Mesothelial cell of epicardium (in vitro differentiated cells): ENCODE measurements at places on chromosomes 1 and 21.
A peak's percentile ranks its signal among the peaks of the same experiment; 100 is the strongest.

GRCh38 chr1:204260601-204261197, 46.9 kb upstream of the GOLT1A start:
- H3K4me1 ChIP-seq: peaks cover 14% of the 10 kb centered on the region
- peaks cover 20% of the 10 kb centered on the region for H3K36me3 ChIP-seq
- no peaks in the 10 kb centered on the region for H3K27me3 ChIP-seq
- no peak overlapping the region for H3K27ac ChIP-seq

- peaks cover 7% of the 10 kb centered on the region for H3K4me1 ChIP-seq
- H3K4me3 ChIP-seq: no peak overlapping the region
- H3K36me3 ChIP-seq: no peaks in the 10 kb centered on the region
- H3K27me3 ChIP-seq: no peaks in the 10 kb centered on the region
- no peak overlapping the region for H3K27ac ChIP-seq
Measured at GRCh38 chr1:74693473-74693872, 19.9 kb upstream of the ERICH3 start.

DNA sequence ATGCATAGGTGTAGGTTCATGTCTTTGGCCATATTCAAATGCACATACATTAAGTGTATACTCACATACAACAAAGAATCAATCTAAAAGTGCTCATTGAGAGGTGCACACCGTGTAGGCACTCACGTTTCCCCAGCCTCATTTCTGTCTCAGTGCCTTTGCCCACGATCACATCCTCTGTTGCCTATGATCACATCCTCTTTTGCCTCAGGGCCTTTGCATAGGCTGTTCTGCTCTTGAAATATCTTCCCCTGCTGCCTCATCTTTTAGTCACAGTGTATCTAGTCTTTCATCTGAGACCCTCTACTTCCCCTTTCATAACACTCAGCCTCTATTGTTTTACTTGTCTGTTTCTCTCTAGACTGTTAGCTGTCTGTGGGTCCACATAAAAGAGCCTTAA, 69.3 kb downstream of the FOXD2 start:
- no peak overlapping the region for H3K4me3 ChIP-seq
- no peaks in the 10 kb centered on the region for H3K36me3 ChIP-seq
- peaks cover 76% of the 10 kb centered on the region for H3K27me3 ChIP-seq
- H3K4me1 ChIP-seq: peaks cover 30% of the 10 kb centered on the region
- no peak overlapping the region for H3K27ac ChIP-seq

DNA sequence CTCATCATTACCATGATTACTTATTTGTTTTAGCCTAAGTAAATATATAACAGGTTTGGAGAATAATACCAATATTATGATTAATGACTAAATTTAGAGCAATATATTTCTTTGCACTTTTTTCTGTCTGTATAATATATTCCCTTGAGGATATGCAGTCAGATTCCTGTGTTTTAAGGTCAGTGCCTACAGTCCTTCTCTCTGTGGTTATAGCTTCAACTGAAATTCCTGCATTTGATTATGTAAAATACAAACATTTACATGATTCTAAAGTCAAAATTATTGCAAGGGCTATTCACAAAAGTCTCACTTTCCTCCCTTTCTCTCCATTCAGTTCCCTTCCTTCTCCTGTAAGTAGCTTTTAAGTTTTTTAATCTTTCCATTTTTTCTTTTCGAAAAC, 142.9 kb upstream of the COL6A1 start:
- no peak overlapping the region for H3K27ac ChIP-seq
- no peaks in the 10 kb centered on the region for H3K27me3 ChIP-seq
- peaks cover 3% of the 10 kb centered on the region for H3K4me1 ChIP-seq
- peaks cover 6% of the 10 kb centered on the region for H3K36me3 ChIP-seq
- DNase-seq: no peak
- no peak overlapping the region for H3K4me3 ChIP-seq

DNA sequence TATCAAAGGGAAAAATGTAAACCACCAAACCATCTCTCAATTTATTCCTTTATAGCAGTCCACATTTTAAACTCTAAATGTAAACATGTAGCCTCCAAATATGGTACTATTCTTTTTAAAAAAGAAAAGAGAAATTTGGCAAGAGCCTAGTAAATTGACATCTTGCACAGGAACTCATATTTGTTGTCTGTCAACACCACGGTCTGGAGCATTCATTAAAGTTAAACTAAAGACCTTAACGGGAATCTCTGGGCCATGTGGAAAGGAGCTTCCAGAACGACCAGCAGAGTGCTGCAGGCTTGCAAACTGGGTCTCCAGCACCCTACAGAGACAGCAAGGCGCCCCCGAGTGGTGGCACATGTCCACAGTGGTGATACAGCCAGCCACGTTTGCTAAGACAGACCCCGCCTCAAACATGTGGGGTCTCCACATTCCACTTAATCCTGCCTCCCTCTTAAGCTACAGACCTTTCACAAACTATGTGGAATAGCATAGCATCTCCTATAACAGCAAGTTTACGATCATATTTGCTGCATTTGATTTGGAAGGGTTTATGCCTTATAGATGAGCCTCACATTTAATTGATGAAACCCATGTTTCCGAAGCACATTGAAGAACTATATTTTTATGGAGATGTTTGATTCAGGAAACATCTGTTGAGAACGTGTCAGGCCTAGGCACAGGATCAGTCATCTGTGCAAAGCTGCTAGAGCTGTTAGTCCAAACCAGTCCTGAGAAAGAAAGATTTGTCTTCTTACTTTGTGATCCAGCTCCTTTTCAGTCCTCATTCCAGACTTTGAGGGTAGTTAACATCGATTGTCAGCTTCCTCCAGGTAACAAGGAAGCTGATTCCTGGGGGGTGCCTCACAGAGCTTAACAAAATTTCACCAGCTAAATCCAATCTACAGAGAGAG, 96.4 kb upstream of the BACE2 start:
- H3K4me3 ChIP-seq: no peak overlapping the region
- H3K27me3 ChIP-seq: peaks cover 30% of the 10 kb centered on the region
- peaks cover 8% of the 10 kb centered on the region for H3K4me1 ChIP-seq

- peaks cover 15% of the 10 kb centered on the region for H3K4me1 ChIP-seq
- no peaks in the 10 kb centered on the region for H3K27me3 ChIP-seq
- H3K27ac ChIP-seq: no peak overlapping the region
- no peak overlapping the region for H3K4me3 ChIP-seq
- no peak for DNase-seq
- peaks cover 1% of the 10 kb centered on the region for H3K36me3 ChIP-seq
Measured at GRCh38 chr1:54053745-54054437, 483 bp downstream of the TCEANC2 start.

- peaks cover 15% of the 10 kb centered on the region for H3K4me1 ChIP-seq
- DNase-seq: no peak
- no peaks in the 10 kb centered on the region for H3K36me3 ChIP-seq
- no peak overlapping the region for H3K4me3 ChIP-seq
- H3K27ac ChIP-seq: no peak overlapping the region
- H3K27me3 ChIP-seq: peaks cover 77% of the 10 kb centered on the region
Measured at GRCh38 chr1:26361605-26362122, 7.7 kb upstream of the CRYBG2 start.

- DNase-seq: no peak
- H3K4me1 ChIP-seq: peaks cover 2% of the 10 kb centered on the region
- no peak overlapping the region for H3K27ac ChIP-seq
- no peak overlapping the region for H3K4me3 ChIP-seq
Measured at GRCh38 chr1:74703386-74704182, 29.3 kb downstream of the CRYZ start.

GRCh38 chr1:179881642-179882252, 338 bp upstream of the TOR1AIP1 start:
- H3K27ac ChIP-seq: peak overlapping the region; percentile 100
- H3K4me3 ChIP-seq: peak overlapping the region; percentile 91
- H3K36me3 ChIP-seq: peaks cover 8% of the 10 kb centered on the region
- DNase-seq: no peak
- peaks cover 36% of the 10 kb centered on the region for H3K4me1 ChIP-seq
- H3K27me3 ChIP-seq: no peaks in the 10 kb centered on the region

GRCh38 chr1:165753934-165754333, 14.7 kb downstream of the TMCO1 start:
- H3K27ac ChIP-seq: no peak overlapping the region
- DNase-seq: no peak
- H3K27me3 ChIP-seq: no peaks in the 10 kb centered on the region
- H3K4me1 ChIP-seq: no peaks in the 10 kb centered on the region
- H3K4me3 ChIP-seq: no peak overlapping the region

GRCh38 chr1:93081716-93082115, 2.6 kb downstream of the MTF2 start:
- H3K4me3 ChIP-seq: peak overlapping the region; percentile 97
- H3K27me3 ChIP-seq: no peaks in the 10 kb centered on the region
- peaks cover 23% of the 10 kb centered on the region for H3K4me1 ChIP-seq
- peaks cover 33% of the 10 kb centered on the region for H3K36me3 ChIP-seq

DNA sequence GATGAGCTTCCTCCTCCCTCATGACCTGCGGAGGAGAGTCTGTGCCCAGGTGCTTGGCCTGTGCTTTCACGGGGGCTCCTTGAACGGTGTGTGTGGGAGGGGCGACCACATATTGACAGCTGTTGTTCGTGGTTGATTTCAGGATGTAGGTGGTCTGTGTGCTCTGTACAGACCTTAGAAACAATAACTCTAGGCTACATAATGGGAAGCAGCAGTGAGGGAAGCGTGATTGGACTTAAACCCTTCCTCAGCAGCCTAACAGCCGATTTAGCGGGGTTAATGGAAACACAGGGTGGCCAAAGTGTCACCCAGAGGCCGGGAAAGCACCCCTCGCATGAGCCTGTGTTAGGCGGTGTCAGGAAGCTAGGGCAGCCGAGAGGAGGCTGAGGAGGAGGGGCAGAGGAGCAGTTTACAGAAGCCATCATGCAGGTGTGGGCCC, 56.0 kb downstream of the TBCE start:
- H3K27ac ChIP-seq: no peak overlapping the region
- H3K4me3 ChIP-seq: no peak overlapping the region
- peaks cover 6% of the 10 kb centered on the region for H3K4me1 ChIP-seq
- no peak for DNase-seq

GRCh38 chr1:162256287-162256686, 120.4 kb downstream of the SPATA46 start:
- H3K36me3 ChIP-seq: no peaks in the 10 kb centered on the region
- H3K27ac ChIP-seq: no peak overlapping the region
- no peak overlapping the region for H3K4me3 ChIP-seq
- no peak for DNase-seq

GRCh38 chr1:158005224-158005623, 11.8 kb downstream of the KIRREL1 start:
- H3K4me3 ChIP-seq: no peak overlapping the region
- peaks cover 3% of the 10 kb centered on the region for H3K36me3 ChIP-seq
- peaks cover 97% of the 10 kb centered on the region for H3K4me1 ChIP-seq
- H3K27me3 ChIP-seq: no peaks in the 10 kb centered on the region
- peak overlapping the region; percentile 78 for H3K27ac ChIP-seq

GRCh38 chr1:22745669-22746585, 35.3 kb downstream of the EPHB2 start:
- H3K4me1 ChIP-seq: peaks cover 30% of the 10 kb centered on the region
- H3K27ac ChIP-seq: no peak overlapping the region
- H3K4me3 ChIP-seq: no peak overlapping the region
- no peaks in the 10 kb centered on the region for H3K27me3 ChIP-seq

DNA sequence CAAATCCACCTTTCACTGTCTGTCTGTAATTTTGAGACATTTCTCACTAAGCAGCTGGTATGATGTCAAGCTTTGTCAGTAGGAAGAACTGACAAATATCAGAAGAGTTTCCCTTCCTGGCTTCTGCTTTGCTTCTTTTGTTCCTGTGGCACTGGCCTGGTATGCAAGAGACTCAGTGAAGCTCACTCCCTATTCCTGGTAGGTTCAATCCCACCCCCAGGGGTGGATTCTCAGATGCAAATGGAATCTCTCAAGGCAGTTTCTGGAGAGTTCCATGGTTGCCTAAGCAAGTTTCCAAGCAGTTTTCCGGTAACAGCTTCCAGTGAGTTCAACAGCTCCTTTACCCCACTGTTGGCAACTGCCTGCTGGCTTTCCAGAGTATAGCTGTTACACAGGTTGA, 683.4 kb downstream of the PTPRC start:
- H3K4me1 ChIP-seq: no peaks in the 10 kb centered on the region
- H3K27ac ChIP-seq: no peak overlapping the region
- H3K27me3 ChIP-seq: no peaks in the 10 kb centered on the region
- H3K4me3 ChIP-seq: no peak overlapping the region
- no peak for DNase-seq
